Upper lobe of left lung (tissue), 6 donors: ENCODE measurements at places on chromosomes 16 and 17.

GRCh38 chr16:12744860-12745259, 58.8 kb downstream of the CPPED1 start:
- DNase-seq: no peak

DNA sequence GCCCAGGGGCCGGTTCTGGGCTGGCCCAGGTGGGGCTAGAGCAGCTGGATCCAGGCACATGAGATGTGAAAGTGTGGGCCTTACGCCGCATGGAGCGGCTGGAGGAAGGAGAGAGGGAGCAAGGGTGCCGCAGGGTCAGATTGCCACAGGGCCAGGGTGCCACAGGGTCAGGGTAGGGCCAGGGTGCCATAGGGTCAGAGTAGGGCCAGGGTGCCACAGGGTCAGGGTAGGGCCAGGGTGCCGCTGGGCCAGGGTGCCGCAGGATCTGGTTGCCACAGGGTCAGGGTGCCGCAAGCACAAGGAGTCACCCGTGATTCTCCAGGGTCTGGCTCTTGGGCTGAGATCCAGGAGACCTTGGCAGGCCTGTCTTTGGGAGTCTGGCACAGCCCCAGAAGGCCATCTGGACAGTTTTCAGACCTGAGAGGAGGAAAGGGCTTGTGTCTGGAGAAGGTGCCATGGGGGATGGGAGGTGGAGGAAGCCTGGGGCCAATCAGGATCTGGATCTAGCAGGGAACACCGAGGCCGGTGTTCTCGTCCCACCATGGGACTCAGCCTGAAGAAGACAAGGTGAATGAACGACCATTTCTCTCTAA, 13.1 kb upstream of the LASP1NB start:
- DNase-seq: peak; percentile 60

DNA sequence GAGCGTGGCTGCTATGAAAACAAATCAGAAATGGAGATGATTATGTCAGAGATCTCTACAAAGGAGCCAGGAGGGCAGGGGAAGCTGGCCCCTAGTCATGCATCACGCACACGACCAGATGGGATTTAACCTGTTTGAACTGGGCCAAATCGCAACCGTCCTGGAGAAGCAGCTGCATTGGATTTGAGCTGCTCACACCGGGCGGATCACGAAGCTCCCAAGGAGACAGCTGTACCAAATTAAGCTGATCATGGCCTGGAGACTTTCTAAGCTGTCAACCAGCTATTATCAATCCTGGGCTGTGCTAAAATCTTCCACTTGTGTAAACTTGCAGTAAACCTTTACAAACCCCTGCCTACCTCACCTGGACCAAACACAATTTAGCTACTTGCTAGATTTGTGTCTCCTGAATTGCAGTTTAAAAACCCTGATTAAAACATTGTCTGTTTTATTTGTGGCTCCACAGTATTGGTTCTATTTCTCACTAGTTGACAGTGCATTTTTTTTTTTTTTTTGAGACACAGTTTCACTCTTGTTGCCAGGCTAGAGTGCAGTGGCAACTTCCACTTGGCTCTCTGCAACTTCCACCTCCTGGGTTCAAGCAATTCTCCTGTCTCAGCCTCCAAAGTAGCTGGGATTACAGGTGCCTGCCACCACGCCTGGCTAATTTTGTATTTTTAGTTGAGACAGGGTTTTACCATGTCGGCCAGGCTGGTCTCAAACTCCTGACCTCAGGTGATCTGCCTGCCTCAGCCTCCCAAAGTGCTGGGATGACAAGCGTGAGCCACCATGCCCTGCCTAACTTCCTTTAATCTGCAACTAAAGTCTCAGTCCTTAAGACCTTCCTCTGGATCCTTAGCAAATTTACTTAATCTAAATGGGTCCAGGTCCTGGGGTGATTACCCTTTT, 98.3 kb upstream of the GRIN2A start:
- no peak for DNase-seq

GRCh38 chr16:54050459-54051210, 236.0 kb downstream of the IRX3 start:
- DNase-seq: no peak

- no peak for DNase-seq
Measured at GRCh38 chr16:77785373-77785764, 3.0 kb upstream of the VAT1L start.

DNA sequence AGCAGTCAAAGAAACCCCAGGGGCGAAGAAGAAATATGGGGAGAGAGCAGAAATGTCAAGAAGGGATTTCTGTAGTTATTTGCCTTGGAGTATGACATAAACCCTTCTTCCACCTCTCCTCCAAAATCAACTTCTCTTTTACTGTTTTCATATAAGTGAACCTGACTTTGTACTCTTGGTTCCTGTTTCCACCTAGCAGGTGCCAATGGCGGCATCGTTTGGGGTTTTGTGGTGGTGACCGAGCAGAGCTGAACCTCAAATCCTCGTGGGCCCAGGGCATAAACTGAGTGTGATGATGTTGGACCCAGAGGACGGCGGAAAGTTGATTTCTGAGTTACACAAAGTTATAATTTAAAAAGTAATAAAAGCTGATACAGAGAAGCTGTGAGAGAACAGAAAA, 39.6 kb upstream of the PSMD7 start:
- no peak for DNase-seq

- DNase-seq: no peak
Measured at GRCh38 chr17:37100231-37100630, 151.5 kb downstream of the AATF start.

DNA sequence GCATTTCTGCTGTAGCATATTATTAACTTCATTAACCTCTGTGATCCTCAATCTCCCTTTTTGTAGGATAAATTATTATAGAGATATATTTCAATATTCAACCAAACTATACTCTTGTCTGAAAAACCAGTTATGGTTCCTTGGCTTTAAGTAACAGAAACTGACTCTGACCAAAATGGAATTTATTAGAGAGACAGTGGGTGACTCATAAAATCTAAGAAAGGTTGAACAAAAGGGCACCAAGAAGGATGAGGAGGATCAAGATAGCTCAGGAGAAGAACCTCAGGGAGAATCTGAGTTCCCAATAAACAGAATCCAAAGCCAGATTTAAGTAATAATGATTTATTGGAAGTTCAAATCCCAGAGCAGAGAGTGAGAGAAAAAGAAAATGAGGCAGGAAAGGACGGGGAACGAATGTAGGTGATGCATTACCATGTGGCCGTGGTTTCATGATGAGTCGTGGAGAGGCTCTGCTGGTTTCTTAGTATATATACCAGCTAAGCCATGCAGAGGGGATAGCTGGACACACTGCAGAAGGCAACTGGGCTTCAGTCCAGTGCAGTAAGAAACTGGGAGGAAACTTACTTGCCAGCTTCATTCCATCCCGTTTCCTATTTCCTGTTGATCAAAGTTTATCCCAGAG, 151.5 kb upstream of the GOT2 start:
- no peak for DNase-seq

DNA sequence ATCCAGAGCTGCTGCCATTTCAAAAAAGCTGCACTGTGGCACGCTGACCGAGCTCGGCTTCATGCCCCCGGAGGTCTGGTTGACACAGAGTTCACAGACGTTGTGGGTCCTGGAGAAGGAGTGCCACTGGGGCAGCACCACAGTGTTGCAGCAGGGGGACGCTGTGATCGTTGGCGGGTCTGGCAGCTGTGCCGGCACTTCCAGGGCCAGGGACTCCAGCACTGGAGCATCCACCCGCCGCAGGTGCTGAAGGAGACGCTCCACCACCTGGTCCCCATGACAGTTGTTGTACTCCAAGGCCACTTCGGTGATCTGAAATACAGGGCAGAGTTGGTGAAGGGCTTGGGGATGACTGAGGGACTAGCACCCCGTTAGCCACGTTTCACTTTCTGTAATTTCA, 23.5 kb downstream of the SNN start:
- no peak for DNase-seq

DNA sequence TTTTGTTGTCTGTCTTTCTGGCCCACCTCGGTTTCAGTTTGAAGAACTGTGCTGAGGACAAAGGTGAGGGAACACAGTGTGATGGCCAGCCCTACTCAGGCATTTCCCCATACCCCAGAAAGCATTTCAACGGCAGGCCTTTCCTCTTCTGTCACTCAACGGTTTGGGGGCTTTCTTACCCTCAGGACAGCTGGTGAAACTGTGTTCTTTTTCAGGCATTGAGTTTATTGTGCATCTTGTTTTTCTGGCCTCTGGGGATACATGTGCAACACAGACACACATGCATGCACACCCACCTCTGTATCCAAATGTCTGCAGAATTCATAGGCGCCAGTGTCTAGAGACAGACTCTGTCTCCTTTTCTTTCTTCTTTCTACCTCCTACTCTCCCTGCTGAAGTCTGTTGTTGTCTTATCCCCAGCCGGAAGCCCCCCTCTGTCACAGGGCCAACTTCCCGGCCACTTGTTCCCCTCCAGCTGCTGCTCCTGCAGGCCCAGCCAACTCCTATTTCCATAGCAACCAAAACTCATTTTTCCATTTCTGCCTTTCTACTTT, 17.0 kb downstream of the CHD9 start:
- DNase-seq: peak; percentile 27

GRCh38 chr17:38877130-38877851, 7.4 kb downstream of the LASP1 start:
- no peak for DNase-seq

DNA sequence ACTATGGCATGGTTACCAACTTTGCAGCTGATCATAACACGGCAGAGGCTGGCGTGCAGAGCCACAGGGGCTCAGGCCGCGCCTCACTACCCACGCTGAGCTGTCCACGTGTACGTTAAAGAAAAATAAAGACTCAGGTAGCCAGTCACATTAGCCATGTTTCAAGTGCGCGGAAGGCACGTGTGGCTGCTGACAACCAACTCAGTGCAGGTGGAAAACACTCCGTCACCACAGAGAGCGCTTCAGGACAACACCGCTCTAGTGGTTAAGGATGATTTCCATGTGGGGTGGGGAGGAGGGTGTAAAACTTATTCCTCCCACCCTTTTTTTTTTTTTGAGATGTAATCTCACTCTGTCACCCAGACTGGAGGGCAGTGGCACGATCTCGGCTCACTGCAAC, 33.8 kb downstream of the ZCCHC14 start:
- no peak for DNase-seq

GRCh38 chr16:23079675-23080301, 69.5 kb downstream of the USP31 start:
- no peak for DNase-seq

DNA sequence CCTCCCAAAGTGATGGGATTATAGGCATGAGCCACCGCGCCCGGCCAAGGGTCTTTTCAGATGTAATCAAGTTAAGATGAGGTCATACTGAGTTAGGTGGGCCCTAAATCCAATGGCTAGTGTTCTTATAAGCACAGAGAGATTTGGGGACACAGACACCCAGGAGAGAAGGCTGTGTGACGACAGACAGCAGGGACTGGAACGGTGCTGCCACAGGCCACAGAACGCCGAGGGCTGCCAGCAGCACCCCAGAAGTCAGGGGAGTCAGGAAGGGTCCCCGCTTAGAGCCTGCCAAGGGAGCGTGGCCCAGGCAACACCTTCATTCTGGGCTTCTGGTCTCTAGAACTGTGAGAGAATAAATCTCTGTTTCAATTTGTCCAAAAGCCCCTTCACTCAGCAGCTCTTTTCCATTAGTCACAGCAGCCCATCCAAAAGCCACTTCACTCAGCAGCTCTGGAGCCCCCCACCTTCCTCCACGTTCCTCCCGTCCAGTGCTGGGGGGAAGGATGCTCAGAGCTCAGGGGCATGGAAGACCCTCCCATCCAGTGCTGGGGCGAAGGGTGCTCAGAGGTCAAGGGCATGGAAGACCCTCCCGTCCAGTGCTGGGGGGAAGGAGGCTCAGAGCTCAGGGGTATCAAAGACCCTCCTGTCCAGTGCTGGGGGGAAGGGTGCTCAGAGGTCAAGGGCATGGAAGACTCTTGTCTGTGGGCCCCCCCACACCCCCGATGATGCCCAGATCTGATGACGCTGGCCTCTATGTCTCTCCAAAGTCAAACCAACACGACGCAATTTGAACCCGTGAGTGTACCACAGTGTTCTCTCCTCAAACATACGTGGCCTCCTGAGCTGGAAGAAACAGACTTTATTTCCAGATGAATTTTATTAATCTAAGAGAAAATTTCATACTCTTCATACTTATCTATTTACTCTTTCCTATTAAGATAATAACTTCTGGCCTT, 11.9 kb downstream of the RAB40B start:
- no peak for DNase-seq

DNA sequence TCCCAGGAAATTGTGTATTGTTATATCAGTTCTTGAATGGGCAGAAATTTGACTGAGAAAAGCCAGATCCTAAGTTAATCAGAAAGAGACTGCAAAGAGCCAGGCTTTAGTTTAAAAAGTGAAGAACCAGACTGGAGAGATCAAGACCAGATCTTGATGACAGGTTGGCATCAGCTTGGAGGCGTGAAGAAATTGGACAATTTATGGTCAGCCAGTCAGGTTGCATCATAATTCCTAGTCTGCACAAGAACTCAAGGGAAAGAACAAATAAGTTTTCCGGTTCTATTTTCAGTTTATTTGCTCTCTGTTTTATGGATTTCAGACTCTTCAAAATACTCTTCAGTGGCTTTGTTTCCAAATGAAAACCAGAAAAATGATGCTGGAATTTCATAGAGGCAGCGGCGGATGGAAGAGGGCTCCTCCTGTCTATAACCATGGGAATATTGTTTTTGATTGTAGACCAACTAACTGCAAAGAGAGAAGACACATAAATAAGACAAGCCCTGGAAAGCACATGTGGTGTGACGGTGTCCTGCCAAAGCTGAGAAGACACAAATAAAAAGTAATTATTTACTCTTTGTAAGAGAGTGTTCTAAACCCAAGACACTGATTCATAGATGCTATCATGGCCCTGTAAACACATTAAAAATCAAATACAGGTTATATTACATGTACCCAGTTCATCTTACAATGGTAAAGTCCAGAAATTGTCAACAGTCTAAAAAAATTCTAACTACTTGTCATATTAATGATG, 91.7 kb downstream of the PCTP start:
- DNase-seq: no peak

DNA sequence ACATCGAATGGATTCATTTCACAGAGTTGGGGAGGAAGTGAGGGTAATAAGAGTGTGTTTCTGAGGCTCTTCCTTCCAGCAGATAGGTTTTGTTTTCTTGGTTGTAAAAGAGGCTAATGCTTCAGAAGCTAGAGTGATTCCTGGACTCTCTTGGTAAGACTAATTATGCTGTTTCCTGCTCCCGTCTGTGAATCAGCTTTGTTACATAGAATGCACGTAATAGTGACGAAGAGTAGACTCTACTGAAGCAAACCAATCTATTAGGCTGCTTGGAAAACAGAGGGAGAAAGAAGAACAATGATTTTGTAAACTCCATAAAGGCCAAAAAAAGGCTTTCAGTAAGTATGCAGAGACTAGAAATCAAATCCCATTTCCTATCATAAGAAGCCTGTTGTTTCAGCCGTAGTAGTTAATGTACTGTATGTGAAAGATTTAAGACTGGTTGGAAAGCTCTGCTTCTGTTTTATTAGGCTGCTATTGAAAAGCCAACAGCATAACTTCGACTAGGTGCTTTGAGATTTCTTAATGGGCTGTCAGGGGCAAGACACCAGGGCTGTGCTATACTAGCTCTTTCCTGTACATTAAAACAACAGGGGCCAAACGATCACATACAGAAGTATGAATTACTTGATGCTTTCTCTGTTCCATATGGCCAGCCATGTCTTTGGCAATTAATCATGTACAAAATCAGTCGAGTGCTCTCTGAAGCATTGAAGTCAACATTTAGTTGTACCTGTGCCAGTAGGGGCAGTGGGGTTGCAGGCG, 219.0 kb downstream of the FTO start:
- DNase-seq: no peak

- no peak for DNase-seq
Measured at GRCh38 chr16:73955702-73956101, 340.9 kb upstream of the PSMD7 start.
